ENCODE measurements at places on chromosomes 1 and 21.

- DNase-seq = no peak
Measured at GRCh38 chr1:58496042-58496441, 50.5 kb downstream of the OMA1 start.

DNA sequence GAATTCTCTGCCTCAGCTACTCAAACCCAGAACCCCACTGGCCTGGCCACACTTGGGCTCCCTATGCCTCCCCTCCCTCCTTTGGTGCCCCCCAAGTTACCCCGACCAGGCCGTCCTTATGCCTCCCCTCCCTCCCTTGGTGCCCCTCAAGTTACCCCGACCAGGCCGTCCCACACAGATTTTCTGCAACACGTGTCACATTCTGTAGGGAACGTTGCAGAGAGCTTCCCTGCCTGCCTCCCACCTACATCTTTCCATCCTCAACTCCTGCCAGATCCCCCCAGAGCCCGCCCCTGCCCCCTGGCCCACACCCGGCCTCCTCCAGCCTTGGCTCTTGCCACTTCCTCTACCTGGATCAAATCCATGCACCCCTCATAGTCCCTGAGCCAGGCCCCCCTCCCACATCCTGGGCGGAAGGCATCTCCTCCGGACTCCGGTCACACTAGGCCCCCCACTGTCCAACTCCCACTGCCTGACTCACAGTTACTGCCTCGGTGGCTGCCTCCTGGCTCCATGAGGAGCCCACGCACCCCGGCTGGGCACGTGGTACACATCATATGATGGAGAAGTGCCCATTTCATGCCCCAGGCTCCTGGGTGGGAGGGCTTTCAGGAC is 41.2 kb downstream of the KCNAB2 start:
- DNase-seq = no peak

DNA sequence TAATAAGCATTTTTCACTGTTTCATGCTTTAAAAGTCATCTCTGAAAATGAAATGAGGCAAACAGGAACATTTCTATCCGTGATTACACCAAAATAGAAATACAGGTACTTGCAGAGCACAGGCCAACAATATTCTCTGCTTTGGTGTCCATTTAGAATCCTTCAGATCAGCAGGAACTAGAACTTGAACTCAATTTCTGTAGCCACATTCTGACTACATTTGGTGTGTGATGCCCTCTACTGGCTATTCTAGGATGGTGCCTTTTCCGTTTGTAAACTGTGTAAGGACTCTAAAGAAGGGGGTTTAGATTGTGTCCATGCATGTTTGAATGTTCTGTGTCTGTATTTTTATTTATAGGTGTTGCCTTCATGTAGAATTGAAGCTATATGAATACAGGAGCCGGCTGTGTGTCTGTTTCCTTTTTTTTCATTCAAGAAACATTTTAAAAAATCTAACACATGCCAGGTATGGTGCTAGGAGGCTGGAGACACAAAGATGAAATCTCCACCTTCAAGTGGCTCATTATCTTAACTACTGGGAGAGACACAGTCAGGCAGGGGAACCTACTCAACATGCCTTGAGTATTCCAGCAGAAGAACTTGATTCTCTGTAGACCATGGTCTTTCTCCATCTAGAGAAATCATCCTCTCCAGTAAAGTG is 7.6 kb upstream of the ZNF326 start:
- DNase-seq = peak; percentile 67

GRCh38 chr21:45341779-45342178 is 54.1 kb upstream of the POFUT2 start:
- no peak for DNase-seq

- no peak for DNase-seq
Measured at GRCh38 chr1:94931254-94931841, 4.4 kb upstream of the CNN3 start.

DNA sequence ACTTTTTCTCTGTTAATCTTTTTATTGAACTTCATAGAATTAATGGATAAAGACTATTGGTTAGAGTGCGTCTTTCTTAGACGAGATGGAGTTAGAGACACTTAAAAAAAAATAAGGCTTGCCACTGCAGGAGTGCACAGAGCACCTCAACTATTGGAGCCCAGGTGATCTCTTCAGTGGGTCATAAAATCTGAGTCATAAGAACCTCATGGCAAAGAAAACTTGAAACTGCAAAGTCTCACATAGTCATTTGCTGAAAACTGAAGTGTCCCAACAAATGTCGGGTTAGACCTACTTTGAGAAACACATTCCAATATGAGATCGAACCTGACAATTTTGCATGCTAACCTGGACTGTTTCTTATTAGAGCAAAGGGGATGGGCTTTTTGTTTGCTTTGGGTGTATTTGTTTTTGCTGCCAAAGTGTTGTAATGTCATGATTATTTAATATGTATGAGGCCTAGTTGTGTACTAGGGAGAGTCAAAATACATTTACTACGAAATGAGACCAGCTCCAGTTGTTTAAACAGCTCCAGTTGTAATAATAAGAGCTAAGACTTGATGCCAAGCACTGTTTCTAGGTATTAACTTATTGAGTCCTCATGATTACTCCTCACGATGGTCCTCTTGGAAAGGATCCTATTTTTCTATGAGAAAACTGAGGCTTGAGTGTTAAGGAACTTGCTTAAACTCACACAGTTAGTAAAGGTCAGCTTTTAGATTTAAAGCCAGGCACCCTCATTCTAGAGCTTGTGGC is 65.1 kb downstream of the DDR2 start:
- no peak for DNase-seq

DNA sequence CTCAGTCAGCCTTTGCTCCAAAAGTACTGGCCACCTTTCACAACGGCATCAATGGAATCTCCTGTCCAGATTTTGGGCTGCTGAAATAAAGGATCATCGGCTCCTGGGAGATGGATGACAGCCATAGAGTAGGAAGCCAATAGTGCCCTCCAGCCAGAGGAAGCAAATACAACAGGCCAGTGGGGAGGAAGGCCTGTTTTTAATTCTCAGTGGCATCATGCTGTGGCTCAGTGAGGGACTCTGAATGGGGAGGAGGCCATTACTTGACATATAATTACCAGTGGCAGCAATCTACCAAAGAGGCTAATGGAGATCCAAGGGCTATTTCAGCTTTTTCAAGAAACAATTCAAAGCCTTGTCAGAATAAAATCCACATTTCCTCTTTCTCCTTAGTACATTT is 26.7 kb downstream of the COLGALT2 start:
- DNase-seq = no peak

DNA sequence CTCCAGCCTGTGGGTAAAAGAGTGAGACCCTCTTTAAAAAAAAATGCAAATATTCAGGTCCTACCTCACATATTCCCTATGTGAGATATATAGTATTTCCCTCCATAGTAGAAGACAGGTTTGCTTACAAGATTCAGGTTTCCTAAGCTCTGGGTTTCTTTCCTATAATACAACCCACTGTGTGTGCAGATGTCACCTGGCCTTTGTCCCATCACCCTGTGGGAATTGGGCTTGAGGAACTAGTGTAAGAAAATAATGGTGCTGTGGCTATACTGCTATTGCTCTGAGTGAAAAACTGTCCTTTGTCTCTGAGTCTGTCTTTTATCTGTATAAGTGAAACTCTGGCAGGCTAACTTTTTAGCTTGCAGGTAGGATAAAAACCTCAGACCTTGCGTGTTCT is 13.0 kb downstream of the C1orf146 start:
- DNase-seq = no peak

GRCh38 chr1:161792740-161793139 is 26.6 kb downstream of the ATF6 start:
- DNase-seq = peak; percentile 35

DNA sequence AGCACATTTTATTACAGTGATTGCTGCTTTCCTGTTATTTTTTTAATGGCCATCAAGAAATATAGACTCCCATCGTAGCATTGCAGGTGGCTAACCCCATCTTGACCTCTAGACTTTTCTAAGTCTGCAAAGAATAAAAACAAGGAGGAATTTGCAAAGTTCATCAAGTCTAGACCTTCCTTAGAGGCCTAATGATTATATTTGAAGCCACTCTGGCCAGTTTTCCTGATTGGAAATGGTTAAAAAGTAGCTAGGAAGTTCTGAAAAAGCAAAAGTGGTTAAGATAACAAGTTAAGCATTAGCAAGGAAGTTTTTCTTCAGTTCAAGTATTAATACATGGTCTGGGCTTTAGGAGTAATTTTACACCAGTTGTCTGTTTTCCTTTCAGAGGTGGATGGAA is 16.7 kb upstream of the KCNJ15 start:
- DNase-seq = no peak

DNA sequence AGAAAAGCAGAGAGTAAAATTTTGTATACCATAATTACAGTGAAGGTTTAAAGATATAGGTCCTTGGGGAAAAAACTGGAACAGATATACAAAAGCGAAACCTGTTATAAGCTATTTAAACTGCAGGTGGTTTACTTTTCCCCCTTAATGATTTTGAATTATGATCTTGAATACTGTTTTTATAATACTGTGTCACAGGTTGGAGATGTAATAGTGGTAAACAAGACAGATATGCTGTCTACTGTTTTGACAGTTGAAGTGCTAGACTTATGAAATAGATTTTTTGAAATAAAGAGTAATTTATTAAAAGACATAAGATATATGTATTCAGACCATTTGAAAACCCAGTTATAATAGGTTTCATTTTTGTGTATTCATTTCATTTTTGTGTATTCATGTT is 129.4 kb downstream of the CD247 start:
- DNase-seq = no peak

DNA sequence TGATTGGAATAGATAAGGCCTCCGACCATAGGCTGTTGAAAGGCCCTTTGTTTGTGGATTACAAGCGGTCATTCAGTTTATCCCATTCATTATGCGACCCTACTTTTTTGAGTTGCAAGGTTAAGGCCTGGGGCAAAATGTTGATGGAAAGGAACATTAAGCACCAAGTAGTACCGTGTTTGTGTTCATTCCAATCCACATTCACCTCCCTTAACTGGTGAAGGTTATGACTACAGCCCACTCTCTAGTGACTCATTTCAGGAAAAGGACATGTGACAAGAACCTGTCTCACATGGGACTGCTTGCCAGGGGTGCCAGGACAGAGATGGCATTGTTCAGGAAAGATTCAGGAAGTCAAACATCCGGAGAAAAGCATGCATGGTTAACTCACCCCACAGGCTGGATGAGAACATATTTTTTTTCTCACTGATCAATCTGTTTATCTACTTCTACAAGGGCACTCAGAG is 81.6 kb downstream of the CD58 start:
- DNase-seq = peak; percentile 68

- no peak for DNase-seq
Measured at GRCh38 chr1:119467857-119468668, 38.9 kb upstream of the HSD3B1 start.

DNA sequence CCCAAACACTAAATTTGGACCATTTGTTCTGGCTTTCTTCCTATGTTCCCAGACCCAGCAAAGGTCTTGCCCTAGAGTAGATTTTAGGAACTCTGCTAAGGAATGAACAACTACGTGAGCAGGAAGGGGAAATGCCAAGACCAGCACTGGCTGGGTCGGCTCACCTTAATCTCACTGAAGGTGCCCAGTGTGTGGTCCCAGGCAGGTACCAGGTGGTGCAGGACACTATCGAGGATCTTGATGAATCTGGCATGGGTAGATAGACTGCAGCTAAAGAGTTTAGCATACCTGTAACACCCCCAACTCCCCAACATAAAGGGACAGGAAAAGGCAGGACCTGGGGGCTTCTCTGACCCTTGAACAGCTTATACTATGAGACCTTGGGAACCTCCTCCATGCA is 3.0 kb downstream of the HECTD3 start:
- DNase-seq = no peak

DNA sequence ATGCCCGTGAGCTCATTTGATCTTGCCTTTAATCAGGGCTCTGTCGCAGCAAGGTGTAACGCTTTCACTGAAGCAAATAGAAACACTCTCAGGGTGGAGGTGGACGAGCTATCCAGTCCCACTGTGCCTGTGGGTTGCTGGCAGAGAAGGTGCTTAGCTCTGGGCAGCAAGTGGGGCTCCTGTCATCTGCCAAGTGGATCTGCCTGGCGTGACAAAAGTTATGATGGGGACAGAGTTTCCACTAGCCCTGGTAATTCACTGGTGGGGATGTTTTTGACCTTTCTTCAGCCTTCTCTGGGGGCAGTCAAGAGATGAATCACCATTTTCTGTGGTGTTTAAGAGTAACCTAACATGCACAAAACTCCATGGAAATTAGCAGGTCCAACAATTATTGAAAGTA is 71.3 kb upstream of the EDEM3 start:
- DNase-seq = no peak

DNA sequence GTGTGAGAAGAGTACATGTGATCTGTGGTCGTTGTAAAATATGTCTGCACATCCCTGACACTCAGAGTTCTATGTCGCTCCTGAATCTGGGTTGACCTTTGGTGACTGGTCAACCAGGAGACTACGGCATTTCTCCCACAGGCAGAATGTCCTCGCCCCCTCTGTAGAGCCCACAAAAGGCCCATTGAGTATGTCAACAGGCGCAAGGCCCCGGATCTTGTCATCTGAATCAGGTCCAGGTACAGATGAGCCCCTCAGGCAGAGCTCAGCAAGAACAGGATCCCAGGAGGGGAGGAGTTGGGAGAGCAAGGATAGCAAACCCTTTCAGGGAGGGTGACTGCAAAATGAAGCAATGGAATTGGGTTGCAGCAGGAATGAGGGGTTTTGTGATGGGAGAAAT is 126.5 kb downstream of the MATN1 start:
- DNase-seq = no peak

DNA sequence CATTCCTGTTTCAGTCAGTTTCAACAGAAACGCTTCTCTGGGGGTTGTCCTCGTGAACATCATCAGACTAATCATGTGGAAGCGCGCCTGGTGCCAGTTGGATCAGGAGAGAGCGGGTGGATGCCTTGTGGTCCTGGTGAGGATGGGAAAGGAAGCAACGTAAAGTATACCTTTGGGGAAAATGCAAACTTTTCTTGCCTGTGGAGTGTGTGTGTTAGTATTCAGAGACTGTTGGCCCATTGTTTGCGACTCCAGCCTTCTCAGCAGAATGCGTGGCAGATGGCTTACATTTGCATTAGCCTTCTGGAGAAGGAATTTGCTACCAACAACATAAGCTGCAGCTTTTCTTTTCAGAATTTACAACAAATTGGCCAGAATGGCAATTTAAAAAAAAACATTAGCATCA is 173.9 kb downstream of the RWDD3 start:
- no peak for DNase-seq

DNA sequence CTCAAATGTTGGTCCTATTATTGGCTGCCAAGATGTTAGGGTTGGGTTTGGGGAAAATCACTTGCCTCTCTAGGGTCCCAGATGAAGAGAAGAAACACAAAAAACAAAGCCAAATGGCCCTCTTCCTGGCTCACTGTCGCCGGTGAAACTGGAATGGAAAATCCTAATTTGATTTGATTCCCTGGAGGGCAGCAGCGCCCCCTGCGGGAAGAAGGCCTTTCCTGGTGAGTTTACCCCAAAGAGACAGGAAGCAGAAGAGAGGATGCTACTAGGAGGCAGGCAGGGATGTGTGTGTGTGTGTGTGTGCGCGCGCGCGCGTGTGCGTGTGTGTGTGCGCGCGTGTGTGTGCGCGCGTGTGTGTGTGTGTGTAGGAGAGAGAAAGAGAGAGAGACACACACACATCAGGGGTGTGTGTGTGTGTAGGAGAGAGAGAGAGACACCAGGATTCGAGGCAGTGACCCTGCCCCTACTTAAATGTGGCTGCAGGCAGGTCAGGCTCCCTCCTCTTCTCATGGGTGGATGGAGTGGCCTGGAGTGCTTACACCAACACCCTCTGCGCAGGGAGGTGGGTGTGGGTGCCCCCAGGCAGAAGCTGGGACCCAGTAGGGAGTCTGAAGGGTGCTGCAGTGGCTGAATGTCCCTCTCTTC is 3.1 kb upstream of the SELENON start:
- DNase-seq = no peak

All from H54 (cell line).